ENCODE measurements at places on chromosomes 1 and 21. TPM values are rescaled to one million over a fixed set of nuclear protein-coding genes. Genes with fewer than 3 reads are reported as not detected.

DNA sequence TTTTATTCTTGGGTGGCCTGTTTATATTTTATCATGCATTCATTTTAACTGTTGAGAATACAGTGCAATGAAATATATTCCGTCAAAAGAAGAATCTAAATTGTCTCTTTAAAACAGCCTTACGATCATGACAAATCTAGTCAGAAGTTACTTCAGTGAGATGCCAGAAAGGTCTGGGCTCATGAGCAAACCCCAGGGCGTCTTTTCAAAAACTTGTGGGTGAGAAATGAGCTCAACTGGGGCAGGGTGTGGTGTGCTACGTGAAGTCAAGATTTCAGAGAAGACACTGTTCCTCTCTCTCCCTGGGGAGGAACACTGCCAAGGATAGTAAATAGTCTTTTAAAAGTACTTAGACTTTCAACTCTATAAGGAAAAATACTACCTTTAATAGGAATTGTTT, 13.4 kb upstream of the UAP1 start:
- DNase-seq = no peak

GRCh38 chr1:73789965-73790364, 408.0 kb downstream of the LRRIQ3 start:
- no peak for DNase-seq

DNA sequence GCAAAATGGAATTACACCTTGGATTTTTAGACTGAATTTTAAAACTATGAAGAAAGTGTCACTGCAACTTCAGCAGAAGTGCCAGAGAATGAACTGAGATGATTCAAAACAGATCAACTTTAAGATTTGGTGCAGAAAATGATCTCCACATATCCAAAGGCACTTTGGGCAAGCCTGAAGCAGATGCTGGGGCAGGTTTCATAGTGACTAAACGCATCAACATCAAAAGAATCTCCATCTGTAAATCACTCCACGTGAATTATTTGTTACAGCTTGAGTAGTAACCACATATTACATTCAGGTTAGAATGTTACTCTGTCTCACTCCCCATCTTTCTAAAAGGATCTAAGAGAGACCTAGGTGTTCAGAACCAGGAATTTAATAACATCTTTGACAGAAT, 329.0 kb upstream of the ESRRG start:
- no peak for DNase-seq

DNA sequence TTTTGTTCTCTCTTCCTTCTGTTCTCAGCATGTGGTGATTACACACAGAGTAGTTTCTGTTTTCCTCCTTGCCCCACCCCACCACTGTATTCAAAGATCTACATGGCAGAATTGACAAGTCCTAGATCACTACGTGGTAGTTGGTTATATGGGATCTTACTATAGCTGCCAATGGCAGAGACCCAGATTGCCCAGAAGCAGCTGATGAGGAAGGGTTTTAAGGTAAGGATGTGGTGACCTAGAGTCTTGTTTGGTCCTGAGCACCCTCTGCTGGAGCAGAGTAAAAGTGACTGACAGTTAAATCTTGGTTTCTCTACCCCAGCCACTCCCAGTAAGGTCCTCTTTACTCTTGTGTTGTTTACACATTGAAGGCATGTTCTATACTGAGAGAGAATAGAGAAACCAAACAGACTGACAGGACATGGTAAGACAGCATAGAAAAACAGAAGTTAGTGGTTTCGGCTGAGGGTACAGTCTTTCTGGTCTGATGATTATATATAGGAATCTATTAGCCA, 22.8 kb upstream of the STRIP1 start:
- DNase-seq = no peak

- no peak for DNase-seq
Observed at GRCh38 chr1:219927298-219927955, 930 bp downstream of the SLC30A10 start.

B3GALT2 gene
- 2.2 TPM for polyA plus RNA-seq

- DNase-seq = no peak
Observed at GRCh38 chr1:61313906-61314422, 231.6 kb downstream of the NFIA start.

DNA sequence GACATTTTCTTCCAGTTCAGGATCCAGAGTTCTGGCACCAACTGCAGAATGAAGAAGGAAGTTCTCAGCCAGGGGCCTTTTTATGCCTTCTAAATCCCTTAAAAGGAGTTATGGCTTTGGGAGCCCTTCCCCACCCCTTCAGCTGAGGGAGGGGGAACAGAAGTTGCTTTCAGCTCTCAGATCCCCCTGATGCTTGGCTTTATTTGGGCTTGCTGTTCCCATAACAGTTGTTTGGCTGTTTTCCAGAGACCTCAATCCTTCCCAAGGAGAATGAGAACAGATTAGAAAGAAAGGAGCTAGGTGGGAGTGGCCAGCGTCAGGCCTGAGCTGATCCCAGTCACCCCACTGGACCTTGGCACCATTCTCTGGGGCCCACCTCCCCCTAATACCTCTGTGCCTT, at the start of gene RPE65:
Gene RPE65 (minus strand): TSS at position 54 of the 400 bp plus-strand sequence. CDS start 49 bp downstream, at position 5.
- no peak for DNase-seq

F3 gene
- 19.0 TPM for polyA plus RNA-seq

DNA sequence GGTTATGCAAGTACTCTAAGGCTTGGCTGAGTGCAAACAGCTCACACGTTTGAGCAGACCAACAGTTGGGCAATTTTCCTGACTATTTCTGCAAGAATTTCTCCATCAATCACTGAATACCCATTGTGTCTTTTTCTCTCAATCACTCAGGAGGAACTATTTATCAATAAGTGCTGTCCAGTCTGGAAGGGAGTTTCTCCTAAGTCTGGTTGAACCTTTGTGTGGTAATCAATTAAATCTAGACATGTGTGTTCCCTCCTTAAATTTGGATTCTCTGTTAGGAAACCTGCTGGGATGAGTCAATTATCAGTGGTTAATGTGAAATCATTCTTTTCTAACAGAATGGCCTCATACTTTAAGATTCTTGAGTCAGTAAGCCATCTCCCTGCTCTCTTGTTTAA, 6.8 kb upstream of the AADACL3 start:
- no peak for DNase-seq

- no peak for DNase-seq
Observed at GRCh38 chr1:162859191-162859590, 1.8 kb downstream of the CCDC190 start.

DNA sequence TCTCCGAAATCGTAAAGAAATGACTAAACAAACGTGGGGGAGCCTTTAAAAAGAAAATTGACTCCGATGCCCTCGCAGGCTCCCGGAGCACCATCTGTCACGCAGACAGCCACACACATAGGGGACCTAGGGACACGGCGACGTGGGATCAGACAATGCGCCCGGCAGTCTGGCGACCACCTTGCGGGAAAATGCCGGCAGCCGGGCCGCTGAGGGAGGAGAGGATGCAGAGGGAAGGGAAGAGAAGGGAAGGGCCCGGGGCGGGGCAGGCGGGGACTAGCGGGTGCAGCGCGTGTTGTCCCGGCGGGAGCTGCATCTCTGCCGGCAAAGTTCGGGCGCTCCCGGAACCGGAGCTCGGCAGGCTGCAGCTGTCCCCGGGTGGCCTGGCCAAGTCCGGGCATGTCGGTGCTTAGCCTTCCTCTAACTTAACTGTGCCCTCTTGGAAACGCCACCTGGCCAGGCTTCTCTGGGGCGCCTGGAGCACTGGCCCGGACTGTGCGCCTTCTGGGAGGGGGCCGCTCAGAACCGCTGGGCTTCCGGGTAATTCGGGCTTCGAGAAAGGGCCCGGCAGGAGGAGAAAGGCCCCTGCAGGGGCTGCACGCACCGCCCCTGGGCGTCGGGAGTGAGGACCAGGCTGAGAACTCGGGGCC, 1.8 kb downstream of the NHLH2 start:
- peak; percentile 64 for DNase-seq

GSTM5 gene
- 9.1 TPM for polyA plus RNA-seq

S100A2 gene
- polyA plus RNA-seq = 416 TPM

DNA sequence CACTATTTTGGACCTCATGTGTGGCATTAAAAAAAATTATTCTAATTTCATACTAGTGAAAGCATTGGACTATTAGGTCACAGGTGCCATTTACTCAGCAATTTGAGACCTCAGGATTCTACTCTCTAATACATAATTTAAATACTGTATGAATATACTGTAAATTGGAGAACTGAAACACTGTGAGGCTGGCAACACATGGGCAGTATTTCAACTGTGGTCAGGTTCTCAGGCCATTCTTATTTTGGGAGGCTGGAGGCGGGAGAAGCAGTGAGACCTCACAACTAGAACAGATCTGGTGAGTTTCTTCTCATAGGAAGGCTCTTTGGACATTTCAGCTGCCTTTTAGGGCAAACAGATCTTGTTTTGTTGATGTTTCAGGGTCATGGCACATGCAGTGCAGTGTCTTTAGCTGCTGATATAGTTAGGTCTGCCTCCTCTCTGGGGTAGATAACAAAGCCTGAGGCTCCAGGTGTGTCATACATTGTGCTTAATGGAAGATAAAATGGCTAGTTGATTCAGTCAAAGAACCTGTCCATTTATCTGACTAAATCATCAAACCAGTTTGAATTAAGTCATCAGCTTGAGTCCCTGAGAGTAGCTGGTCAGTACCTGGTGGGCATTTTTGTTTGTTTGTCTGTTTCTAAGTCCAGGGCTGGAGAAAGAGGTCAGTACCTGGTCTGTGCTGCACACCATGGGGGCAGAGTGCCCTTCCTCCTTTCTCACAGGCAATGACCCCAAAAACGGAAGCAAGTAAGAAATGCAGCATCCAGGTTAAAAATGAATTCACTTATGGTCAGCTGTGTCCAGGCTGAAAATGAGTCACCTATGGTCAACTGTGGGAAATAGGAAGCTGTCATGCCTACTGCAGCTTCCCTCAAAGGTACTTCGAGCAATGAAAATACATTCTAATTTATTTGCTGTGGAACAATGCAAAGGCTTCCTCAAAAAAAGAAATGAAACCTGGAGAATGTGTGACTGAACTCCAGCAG, 216.2 kb downstream of the SDCCAG8 start:
- no peak for DNase-seq

BMP8B gene
- polyA plus RNA-seq = 0.34 TPM

GRCh38 chr1:168421399-168422004, 122.3 kb downstream of the XCL2 start:
- DNase-seq = no peak

CRABP2 gene
- 21.6 TPM for polyA plus RNA-seq

- DNase-seq = no peak
Observed at GRCh38 chr1:222739929-222740328, 2.9 kb downstream of the FAM177B start.

FTCD gene
- 273 TPM for polyA plus RNA-seq

GRCh38 chr1:185343306-185343705, 26.3 kb upstream of the IVNS1ABP start:
- DNase-seq = no peak

FAM78B gene
- 1.4 TPM for polyA plus RNA-seq

TMEM240 gene
- polyA plus RNA-seq = 1.7 TPM

DNA sequence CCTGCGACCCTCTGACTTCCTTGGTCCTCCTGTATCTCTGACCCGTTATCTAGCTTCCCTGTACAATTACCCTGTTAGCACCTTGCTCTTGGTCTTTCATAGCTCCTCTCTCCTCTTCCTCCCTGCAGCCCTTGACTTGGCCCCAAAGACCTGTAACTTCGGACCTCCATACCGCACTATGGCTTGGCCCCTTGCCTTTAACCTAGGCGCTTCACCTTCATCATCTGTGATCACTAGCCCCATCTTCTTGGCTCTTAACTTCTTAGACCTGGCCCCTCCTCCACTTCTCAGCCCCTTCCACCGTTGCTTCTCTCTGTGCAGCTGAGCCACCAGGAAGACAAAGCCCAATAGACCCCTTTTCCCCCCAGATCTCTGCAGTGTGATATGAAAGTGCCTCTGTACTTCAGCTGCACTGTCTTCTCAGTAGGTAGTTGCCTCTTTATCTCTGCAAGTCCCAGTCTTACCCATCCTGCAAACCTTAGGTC, 740 bp downstream of the ZNF691 start:
- DNase-seq = no peak

GRCh38 chr1:246587606-246588005, 21.4 kb downstream of the CNST start:
- no peak for DNase-seq

GRCh38 chr1:192916021-192916420, 107.2 kb downstream of the RGS2 start:
- DNase-seq = no peak

DNA sequence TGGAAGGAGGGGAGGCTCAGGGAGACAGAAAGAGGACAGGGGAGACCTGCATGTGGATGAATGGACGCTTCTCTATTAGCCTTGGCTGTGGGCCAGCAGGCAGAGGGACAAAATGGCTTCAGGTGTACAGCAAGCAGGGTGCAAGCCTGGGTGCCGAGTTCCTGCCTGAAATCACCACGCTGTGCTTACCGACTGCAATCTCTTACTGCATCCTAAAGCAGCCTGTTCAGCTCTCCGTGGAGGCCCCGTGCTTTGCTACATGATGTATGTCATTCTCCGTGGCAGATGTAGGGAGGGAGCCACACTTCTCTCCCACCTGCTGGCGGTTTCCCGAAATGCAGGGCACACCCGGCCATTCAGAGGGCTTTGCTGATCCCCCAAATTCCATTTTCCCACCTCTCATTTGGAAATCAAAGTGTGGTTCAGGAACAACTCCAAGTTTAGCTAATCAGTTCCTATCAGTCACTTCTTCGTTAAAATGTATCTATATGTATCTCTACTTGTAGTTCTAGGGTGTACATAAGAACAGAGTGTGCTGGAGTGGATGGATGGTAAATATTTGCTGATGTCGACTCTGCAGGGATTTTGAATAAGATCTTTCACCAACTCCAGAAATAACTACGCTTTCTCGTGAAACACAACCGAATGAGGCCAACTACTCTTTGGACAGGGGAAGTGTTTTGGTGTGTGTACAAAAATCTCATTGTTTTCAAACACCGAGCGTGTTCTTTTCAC, 122.3 kb upstream of the BACE2 start:
- peak; percentile 48 for DNase-seq

DNA sequence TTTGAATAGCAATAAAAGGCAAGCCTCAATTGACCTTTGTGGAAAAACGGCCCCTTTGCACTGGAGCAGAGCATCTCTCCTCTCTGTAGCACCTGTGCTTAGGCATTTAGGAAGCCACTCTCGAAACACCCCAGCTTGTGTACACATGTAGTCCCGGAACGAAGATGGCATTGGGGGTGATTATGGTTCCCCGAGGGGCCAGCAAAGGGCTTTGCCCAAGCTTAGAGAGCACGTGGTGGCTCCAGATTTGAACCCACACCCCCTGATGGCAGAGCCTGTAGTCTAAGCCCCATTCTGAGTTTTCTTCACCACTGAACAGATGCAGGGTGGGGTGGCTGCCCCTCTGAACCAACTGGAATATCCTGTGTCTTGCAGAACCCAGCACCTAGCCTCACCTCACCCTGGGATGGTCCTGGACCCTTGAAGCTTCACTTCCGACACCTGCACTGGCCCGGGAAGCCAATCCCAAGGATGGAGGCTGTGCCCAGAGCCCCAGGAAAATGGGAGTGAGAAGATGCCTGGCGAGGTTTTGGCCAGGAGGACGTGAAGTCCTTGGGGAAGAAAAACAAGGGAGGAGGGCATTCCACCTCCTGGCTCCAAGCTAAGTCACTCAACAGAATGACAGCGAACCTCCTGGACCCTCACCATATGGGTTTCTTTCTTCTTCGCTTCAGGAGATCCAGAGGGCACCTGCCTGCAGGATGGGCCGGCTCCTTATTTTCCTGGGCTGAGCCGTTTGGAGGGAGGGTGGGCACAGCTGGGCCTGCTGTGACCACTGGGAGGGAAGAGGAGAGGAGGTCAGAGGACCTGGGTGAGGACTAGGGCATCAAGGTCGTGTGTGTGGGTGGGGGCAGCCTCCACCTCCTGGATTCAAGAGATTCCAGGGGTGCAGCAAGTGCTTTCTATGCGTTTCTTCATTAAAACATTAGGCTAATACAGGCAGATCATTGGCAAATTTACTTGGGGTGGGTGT, 37.7 kb downstream of the IGFN1 start:
- no peak for DNase-seq

- DNase-seq = no peak
Observed at GRCh38 chr1:207312604-207312920, 8.9 kb upstream of the CD55 start.
